ENCODE measurements at places on chromosomes 4 and X.

GRCh38 chr4:150299816-150300215 is 221.6 kb downstream of the DCLK2 start:
- DNase-seq, result no peak

- DNase-seq, result no peak
Observed at GRCh38 chr4:168708108-168708507, 211.3 kb downstream of the PALLD start.

DNA sequence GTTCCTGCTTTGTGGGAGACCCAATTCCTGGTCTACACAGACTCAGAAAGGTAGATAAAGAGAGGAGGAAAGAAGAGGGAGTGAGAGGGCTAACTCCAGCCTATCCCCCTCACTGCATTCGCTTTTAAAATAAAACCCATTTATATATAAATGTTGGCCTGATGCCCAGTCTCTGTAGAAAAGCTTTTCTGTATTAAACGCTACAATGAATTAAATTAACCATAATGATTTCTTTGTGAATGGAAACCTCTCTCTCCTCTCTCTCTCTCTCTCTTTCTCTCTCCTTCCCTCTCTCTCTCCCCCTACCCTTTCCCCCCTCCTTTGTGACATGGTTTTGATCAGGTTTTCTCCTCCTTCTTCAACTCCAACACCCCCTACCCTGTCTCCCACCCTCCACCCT is 34.8 kb downstream of the PJA1 start:
- DNase-seq, result no peak

DNA sequence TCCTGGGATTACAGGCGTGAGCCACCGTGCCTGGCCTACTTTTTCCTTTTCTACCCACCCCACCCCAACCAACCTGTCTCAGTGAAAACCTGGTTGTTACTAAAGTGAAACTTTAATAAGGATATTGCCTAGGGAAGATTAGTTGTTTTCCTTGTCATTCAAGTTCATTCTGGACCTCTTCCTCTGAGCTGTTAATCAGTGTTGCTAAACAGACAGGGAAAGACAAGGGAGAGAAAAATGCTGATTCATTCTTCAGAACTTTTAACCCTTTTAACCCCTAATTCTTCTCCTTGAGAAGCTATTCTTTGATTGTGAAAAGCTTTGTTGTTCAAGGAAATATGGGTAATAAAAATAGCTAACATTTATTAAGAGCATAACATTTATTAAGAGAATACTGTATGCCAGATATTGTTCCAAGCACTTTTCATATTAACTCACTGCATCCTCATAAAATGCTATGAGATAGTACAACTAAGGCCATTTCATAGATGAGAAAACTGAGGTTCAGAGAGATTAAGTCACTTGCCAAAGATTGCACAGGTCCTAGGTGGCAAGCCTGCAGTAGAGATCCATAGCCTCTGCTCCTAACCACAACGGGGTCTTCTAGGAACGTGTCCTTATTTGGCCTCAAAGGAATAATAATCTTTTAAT is 34.8 kb downstream of the OSTC start:
- no peak for DNase-seq

- DNase-seq, result no peak
Observed at GRCh38 chrX:64182208-64182607, 23.3 kb downstream of the AMER1 start.

DNA sequence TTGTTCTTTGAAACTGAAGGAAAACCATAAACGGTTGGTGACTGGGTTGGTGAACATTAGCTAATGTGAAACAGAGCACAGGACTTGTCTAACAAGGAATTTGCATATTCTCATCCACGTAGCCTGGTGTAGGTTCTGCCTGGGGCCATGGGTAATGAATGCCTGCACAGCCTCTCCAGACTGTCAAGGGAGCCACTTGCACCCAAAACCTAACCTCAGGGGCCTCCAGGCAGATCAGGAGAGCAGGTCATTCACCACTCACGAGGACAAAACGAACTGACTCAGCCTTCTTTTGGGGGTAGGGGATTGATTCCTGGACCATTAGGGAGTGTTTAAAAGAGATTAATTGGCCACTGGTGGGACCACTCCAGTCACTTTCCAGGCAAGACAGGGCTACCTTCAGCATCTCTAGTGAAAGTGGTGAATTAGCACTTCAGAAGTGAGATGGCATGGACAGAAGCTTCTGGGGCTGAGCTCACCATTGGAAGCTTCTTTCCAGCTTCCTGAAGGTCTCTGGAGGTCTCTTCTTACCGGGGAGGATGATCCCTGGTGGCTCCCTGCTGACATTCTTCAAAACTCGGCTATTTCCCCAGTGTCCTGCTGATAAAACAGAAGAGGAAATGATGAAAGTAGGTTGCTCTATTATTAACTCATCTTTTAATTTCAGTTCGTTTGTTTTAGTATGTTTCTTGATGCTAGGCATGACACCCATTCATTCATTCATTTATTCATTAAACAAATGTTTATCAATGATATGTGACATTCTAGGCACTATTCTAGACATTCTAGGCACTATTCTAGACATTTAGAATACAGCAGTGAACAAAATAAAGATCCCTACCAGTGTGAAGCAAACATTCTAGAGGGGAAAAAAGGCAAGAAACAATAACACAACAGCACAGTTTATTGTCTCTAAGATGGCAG is 104.5 kb upstream of the LNX1 start:
- DNase-seq, result no peak

DNA sequence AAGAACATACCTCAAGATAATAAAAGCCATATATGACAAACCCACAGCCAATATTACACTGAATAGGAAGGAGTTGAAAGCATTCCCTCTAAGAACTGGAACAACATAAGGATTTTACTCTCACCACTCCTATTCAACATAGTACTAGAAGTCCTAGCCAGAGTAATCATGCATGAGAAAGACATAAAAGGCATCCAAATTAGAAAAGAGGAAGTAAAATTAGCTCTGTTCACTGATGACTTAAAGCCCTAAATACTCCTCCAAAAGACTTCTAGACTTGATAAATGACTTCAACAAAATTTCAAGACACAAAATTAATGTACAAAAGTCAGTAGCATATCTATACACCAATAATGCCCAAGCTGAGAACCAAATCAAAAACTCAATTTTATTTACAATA is 235.7 kb downstream of the NKX6-1 start:
- DNase-seq, result no peak

GRCh38 chr4:48196758-48197504 is 62.9 kb upstream of the TXK start:
- DNase-seq, result no peak

- DNase-seq, result no peak
Observed at GRCh38 chr4:73729534-73730165, 10.7 kb upstream of the CXCL8 start.

- no peak for DNase-seq
Observed at GRCh38 chr4:57132743-57133137, 22.6 kb upstream of the IGFBP7 start.

DNA sequence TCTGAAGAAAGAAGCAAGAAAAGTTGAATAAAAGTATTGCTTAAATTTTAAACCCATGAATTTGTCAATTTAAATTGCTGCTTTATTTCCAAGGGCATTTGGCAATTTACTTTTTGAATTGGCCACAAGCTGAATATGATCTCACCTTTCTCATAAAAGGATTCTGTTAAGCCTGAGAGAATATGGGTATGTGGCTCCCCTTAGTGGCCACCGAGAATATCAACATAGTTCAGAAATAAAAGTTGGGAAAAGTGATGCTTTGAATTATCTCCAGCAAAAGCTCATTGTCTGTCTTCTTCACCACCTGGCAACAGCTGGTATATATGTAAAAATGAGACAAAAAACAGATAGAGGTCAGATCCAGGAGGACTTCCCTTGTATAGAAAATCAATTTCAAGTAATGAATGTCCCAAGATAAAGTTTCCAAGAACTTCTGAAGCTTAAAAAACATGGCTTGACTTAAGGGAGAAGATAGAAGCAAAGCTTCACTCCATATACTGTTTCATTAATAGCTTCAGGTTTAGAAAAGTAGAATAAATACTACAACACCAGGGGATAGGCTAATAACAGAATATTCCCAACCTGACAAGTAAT is 290.7 kb upstream of the FAM241A start:
- no peak for DNase-seq

Measured in stimulated activated CD8-positive, alpha-beta memory T cell treated with anti-CD3 and anti-CD28 coated beads, Interleukin-12 subunit alpha, Interleukin-12 subunit beta, amount 100 ng/mL, for 1 hour (primary cell).